ENCODE measurements at places on chromosomes 13 and 19.

DNA sequence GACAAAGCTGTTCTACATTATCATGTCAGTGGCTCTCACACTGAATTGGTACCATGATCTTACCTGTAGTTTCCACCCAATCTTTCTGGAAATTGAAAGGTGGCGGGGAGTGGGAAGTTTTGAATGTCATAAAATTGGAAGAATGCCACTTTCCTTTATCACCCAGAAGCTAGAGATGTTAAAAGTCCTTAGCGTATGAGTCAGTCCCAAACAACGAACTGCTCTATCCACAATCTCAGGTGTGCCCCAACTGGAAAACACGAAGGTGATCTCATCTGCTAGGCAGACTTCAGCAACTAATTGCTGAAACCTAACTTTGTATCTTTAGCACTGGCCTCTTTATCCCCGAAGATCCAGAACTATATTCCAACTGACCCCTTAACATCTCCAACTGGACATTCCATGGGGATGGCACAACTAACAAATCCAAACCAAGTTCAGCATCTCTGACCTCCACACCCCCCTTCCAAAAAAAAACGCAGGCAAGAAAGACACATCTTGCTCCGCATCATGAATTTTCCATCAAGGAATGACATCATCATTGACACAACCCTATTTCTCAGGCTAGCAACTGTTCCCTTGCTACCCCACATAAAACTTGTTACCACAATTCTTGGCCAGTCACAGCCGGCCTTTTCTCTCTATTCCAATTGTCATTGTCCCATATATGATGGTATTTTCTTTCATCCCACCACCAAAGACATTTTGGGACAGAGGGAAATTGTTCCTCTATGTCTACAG, 175.4 kb downstream of the KLF12 start:
- DNase-seq: no peak

- no peak for DNase-seq
Measured at GRCh38 chr13:42807866-42808265, 26.5 kb downstream of the FAM216B start.

GRCh38 chr13:111328574-111329410, 8.3 kb downstream of the TEX29 start:
- DNase-seq: no peak

DNA sequence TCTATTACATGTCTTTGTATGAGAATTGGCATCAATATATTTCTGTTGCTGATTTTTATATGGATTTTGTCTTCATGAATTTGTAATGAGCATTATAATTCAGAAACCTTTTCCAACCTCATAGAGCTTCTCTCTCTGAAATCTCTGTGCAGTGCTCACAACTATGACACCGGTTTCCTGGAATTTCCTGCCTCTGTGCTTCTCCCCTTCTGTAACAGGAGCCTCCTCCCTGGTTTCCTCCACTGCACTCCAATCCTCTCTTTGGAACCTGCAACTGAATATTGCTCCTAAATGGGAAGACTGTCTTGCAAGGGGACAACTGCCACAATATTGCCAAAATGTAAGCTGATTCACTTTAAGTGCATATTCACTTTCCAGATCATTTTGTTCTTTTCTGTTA, 1147.9 kb downstream of the UQCRFS1 start:
- DNase-seq: no peak

- no peak for DNase-seq
Measured at GRCh38 chr19:31135841-31136240, 213.4 kb downstream of the TSHZ3 start.

GRCh38 chr13:112057439-112057735, 9.6 kb upstream of the SOX1 start:
- DNase-seq: no peak

DNA sequence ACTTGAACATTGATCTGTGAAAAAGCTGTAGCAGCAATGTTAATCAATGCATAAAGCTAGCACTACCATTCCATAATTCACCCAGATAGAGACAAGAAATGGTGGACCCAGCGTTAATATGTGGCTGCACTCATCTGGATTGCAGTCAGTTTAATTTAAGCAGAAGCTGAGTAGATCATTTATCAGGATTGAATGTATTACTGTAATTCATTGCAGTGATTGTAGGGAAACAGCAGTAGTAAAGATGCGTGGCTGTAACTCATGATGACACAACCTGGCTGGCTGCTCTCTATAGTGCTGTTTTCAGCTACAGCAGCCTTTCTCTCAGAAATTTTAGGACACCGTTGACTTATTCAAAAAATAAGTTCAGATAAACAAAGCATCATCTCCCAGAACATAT, 499.5 kb upstream of the SLITRK6 start:
- peak; percentile 12 for DNase-seq

GRCh38 chr13:91785431-91786119, 387.2 kb downstream of the GPC5 start:
- no peak for DNase-seq

- no peak for DNase-seq
Measured at GRCh38 chr13:100675661-100676129, 1.1 kb upstream of the TMTC4 start.

- DNase-seq: no peak
Measured at GRCh38 chr19:4082172-4082571, 15.5 kb upstream of the ZBTB7A start.

DNA sequence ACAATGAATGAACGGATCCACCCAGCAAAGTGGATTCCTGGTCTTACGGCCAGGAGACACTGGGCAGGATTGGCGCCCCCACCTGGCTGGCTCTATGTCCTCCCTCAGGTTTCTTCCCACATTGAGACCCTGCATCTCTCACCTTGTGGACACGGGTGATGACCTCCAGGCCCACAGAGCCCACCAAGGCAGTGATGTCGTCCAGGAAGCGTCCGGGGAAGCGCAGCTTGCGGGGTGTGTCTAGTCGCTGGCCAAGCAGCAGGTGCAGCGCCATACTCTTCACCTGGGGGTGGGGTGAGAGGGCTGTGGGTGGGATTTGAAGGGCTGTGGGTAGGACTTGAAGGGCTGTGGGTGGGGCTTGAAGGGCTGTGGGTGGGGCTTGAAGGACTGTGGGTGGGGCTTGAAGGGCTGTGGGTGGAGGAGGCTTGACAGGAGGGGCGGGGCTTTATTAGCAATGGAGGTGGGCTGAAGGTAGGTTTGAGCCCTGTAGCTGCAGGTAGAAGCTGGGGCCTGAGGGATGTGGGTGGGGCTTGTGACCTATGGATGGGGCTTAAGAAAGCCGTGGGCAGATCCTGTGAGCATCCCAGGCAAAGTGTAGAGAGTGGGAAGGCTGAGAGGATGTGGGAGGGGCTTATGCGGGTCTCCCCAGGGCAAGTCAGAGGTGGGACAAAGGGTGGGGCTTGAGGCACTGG, 12.1 kb upstream of the ANGPTL8 start:
- no peak for DNase-seq

DNA sequence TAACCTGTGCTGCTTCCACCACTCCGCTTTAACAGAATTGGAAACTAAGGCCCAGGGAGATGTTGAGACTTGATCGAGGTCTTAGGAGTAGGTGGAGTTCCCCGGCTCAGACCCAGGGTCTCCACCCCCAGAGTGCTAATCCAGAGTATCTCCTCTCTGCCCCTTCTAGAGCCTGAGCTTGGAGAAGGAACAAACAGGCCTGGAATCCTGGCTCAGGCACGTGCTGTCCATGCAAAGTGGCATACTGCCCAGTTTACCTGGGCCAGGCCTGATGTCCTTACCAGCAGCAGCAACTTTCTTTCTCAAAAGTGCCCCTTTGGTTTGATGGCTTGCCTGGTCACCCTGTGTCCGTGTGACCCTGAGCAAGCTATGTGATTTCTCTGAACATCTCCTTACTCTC, 3.7 kb downstream of the SYNGR4 start:
- no peak for DNase-seq

GRCh38 chr19:38736413-38737280, 7.6 kb downstream of the CAPN12 start:
- peak; percentile 75 for DNase-seq

GRCh38 chr19:4660181-4660791, 9.9 kb downstream of the MYDGF start:
- DNase-seq: no peak

DNA sequence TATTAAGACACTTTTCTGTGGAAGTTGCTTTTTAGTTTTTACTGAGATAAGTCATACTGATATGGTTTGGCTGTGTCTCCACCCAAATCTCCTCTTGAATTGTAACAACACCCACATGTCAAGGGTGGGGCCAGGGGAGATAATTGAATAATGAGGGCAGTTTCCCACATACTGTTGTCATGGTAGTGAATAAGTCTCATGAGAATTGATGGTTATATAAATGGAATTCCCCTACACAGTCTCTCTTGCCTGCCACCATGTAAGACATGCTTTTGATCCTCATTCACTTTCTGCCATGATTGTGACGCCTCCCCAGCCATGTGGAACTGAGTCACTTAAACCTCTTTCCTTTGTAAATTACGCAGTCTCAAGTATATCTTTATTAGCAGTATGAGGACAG, 1340.4 kb downstream of the SLITRK5 start:
- no peak for DNase-seq

GRCh38 chr13:59340151-59340550, 823.6 kb downstream of the DIAPH3 start:
- DNase-seq: no peak

DNA sequence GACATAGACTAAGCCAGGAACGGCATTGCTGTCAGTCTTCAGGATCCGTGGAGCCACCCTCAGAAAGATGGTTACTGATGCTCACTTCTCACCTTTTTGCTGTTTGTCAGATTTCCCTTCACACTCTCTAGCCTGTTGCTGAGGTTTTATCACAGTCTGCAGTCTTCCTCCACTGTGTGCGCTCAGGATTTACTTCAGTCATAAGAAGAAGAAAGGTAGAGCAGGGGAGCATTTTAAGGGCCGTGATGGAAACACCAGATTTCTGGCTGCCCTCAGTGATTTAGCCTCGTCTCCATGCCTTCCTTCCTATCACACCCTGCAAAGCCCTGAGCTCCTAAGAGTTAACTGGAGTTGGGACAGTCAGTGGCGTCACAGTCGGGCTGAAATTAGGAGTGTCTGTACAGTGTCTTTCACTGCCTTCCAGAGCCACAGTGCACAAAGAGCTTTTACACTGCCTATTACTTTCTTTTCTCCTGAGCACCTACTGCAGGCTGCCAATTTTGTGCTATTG, 60.0 kb upstream of the GPR183 start:
- DNase-seq: no peak

GRCh38 chr13:110283736-110284517, 23.0 kb downstream of the COL4A1 start:
- DNase-seq: no peak

- no peak for DNase-seq
Measured at GRCh38 chr13:64074971-64075474, 2659.4 kb upstream of the PCDH20 start.

DNA sequence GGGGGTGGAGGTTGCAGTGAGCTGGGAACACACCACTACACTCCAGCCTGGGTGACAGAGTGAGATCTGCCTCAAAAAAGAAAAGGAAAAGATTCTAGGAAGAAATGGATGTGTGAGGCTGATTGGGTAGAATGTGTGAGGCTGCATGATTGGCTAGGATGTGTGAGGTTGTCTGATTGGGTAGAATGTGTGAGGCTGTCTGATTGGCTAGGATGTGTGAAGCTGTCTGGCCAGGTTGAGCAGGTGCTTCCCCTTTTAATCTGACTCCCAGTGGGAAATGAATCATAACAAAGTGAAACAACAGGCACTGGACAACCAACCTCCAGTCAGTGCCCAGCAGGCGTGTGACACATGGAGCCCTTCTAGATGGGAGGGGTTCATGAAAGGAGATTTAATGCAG, 14.7 kb downstream of the C13orf46 start:
- no peak for DNase-seq

- DNase-seq: no peak
Measured at GRCh38 chr13:48586591-48587103, 53.8 kb upstream of the RCBTB2 start.

GRCh38 chr13:111663953-111664421, 343.5 kb downstream of the TEX29 start:
- DNase-seq: no peak

- DNase-seq: no peak
Measured at GRCh38 chr19:38078302-38078930, 145.6 kb downstream of the DPF1 start.

- DNase-seq: no peak
Measured at GRCh38 chr19:3950871-3951861, 18.3 kb downstream of the NMRK2 start.

DNA sequence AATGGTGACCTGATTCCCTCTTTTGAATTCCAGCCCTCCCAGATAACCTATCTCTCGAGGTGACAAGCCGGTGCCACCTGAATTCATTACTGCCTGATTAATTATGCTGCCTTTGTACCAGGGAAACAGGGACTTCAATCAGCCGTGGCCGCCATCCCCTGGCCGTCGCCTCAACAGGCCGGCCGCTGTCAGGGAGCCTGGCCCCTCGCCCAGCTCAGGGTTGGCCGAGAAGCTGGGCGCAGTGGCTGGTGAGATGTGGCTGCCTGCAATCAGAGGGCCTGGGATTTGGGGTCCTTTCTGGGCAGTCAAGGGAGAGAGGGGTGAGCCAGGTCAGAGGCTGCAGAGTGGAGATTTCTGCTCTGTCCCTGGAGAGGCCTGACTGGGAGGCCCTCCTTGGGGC, 91.2 kb downstream of the KCTD15 start:
- DNase-seq: no peak

DNA sequence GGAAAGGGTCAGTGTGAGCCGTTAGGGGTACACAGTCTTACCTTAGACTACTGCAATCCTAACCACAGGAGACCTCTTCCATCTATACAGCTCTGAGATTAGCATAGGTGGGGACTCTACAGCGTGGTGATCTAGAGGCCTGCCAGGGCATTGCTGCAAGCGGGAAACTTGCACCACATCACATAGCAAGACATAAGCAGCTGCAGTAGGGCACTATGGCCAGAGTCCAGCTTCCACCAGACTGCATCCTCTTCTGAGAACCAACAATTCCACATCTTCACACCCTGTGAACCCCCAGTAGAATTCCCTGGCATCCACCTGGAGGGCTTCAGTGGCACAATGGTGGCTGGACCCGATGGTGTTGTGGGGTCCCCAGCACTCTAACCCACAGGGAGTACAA, 1564.3 kb upstream of the PRR20A start:
- no peak for DNase-seq

- no peak for DNase-seq
Measured at GRCh38 chr19:1659084-1659427, 6.6 kb upstream of the TCF3 start.

DNA sequence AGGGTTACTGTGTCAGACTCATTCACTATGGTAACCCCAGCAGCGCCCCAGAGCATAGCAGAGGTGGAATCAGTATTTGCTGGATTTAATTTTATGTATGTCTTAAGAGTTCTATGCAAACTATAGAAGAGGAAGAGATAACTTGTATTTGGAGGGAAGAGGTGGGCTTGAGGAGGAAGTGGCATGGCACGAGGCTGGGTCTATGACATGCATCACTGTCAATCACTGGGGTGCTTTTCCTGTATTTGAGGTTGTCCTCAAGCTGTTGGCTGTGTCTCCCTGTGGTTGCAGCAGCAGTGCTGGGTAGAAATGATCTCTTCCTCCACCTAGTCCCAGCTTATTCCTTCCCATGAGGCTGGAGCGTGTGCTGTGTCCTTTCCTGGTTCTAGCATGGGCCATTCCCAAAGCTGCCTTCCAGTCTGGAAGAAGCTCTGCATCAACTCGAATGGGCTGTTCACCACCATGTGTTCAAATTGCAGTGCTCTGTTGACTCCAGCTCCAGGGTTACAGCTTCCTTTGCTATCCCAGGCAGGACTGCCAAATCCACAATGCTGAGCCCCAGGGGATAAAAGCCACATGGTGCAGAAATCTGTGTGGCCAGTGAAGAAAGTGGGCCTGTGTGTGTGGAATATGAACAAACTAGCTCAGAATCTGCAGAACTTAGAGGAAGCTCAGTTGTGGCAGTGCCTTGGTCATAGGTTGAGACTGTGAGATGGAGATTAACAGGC, 73.1 kb upstream of the MTIF3 start:
- no peak for DNase-seq
